ENCODE measurements at places on chromosomes 2 and 18.

- DNase-seq: no peak
Observed at GRCh38 chr18:55479656-55480420, 108.2 kb downstream of the TCF4 start.

- no peak for DNase-seq
Observed at GRCh38 chr18:9364242-9364641, 29.7 kb downstream of the TWSG1 start.

- no peak for DNase-seq
Observed at GRCh38 chr2:108061439-108062042, 75.2 kb downstream of the SLC5A7 start.

GRCh38 chr2:231929961-231930592 is 3.9 kb upstream of the NPPC start:
- no peak for DNase-seq

- no peak for DNase-seq
Observed at GRCh38 chr2:146214394-146214929, 1630.4 kb upstream of the ACVR2A start.

DNA sequence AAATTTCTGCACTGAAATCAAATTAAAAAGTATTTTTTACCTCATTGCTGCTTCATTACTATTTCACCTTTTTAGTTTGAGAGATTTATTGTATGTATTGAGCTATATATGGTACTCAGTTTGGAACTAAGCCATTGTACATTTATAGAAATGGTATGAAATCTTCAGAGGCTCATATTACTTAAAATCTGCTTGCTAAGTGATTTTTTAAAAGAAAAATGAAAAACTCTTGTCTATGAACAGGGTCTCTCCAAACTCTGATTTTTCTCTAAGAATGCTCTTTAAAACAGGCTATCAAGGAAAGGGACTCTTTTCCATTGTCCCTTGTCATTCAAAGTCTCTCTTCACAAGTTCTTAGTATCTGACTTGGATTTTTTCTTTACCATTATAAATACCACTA is 31.8 kb downstream of the C1D start:
- DNase-seq: no peak

DNA sequence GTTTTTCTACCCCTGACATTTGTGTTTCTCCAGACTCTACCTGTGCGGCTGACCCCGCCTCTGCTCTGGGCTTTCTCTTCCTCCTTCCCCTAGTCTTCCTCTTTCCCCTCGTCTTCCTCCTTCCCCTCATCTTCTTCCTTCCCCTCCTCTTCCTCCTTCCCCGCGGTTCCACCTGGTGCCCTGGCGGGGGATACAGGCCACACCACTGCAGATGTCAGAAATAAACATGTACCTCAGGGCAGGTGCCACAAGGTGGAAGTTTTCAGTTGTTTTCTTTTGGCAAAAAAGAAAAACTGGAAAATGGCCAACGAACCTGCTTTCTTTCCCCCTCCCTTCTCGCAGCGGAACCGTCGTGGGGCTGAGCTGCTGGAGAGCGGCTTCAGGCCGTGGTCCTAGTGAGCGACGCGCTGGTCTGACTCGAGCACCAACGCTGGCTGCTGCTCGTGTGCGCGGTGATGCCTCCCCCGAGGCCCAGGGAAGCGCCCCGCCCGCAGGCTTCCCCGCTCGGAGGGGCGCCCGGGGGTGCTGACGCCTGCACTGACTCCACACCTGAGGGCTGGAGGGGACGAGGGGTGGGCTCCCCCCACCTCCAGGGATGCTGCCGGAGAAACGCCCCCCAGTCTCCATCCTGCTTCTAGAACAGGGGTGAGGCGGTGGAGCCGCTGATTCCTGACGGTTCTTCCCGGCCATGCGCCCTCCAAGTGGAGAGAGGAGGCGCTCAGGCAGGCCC is 83.7 kb upstream of the ZNF516 start:
- no peak for DNase-seq

- DNase-seq: no peak
Observed at GRCh38 chr2:40418614-40419363, 33.1 kb downstream of the SLC8A1 start.

DNA sequence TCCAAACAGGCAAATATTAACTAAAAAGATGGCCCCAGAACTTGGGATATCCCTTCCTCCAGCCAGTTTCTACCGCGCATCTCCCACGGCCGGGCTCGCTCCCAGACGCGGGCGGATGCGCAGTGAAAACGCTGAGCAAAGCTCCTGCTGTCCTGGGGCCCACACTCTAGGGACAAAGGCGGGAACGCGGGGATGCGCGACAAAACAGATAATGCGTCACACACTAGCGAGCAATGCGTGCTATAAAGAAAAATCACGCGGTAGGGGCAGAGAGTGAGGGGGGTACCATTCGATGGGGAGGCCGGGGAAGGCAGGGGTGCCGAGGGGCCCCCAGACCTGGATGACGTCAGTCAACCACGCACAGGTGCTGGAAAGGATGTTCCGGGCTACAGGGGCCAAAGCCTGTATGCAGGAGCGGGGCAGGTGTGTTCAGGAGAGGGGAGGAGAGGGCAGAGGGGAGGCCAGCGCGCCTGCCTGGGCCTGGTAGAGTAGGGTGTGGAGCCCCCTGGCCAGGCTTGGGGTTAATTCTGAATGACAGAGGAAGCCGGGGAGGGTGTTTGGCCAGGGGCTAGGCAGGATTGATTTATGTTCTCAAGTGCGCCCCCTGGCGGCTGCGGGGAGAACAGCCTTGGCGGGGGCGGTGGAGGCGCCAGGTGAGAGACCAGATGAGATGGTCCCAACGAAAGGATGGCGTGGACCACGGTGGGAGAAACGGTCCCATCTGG is 14.9 kb upstream of the ITM2C start:
- peak; percentile 66 for DNase-seq

GRCh38 chr2:191230174-191230573 is 15.0 kb upstream of the MYO1B start:
- no peak for DNase-seq

DNA sequence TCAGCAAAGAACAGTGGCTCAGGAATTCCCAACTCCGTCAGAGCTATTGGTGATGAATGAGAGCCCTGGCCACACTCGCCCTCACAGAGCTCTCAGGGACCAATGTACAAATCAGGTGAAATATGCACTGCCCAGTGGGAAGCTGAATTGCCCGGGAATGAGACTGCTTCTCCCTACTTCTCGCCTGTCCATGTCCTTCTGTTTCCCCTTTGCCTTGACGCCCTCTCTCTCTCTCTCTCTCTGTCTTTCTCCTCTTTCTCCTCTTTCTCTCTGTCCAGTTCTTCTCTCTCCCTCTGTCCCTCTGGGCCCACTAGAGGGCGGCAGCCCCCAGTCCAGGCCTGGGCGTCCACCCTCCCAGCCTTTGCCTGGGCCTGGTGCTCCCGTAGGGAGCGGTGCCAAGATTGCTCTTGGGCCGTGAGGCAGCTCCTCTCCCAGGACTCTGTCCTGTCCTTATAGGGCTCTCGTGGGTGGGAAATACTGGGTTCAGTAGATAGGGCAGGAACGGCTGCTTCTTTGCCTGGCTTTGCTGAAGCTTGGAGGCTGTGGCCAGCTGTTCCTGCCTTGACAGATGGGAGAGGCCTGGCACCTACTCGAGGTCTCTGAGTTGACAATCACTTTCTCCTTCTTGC is 28.4 kb upstream of the PUM2 start:
- DNase-seq: no peak

DNA sequence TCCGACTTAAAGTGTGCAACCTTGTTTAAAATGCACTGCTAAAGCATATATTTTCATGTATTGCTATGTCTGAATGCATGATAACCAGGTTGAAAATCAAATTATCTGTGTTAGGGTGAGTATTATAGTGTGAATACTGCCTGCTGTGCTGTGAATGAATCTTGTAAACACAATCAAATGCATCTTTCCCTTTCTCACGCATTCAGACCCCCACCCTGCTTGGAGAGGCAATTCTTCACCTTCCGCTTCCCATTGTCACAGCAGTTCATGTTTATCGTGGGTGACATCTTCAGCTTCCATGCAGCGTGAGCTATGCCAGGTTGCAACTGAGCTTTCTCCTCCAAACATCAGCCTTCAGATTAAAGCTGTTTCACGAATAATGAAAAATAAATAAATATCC is 418.0 kb downstream of the MEIS1 start:
- DNase-seq: no peak

- no peak for DNase-seq
Observed at GRCh38 chr2:190679813-190680591, 31.1 kb downstream of the NAB1 start.

DNA sequence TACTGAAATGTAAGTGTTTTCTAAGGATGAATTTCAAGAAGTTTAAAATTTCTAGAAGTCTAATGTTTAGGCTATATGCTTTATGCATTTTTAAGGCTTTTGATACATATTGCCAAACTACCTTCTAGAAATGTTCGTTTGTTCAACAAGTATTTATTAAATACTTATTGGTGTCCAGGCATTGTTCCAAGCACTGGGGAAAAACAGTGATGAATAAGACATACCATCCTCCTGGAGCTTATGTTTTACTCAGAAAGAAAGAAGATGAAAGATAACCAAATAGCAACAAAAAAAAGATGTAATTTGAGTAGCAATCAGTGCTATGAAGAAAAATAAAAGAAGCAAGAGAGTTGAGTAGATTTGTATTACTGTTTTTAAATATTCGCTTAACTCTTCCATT is 692.9 kb downstream of the SLC4A3 start:
- DNase-seq: no peak

GRCh38 chr2:240450532-240451107 is 15.2 kb downstream of the GPC1 start:
- DNase-seq: no peak

GRCh38 chr2:128752691-128753263 is 434.1 kb upstream of the HS6ST1 start:
- DNase-seq: no peak

- no peak for DNase-seq
Observed at GRCh38 chr2:129722306-129723019, 257.0 kb upstream of the RAB6C start.

DNA sequence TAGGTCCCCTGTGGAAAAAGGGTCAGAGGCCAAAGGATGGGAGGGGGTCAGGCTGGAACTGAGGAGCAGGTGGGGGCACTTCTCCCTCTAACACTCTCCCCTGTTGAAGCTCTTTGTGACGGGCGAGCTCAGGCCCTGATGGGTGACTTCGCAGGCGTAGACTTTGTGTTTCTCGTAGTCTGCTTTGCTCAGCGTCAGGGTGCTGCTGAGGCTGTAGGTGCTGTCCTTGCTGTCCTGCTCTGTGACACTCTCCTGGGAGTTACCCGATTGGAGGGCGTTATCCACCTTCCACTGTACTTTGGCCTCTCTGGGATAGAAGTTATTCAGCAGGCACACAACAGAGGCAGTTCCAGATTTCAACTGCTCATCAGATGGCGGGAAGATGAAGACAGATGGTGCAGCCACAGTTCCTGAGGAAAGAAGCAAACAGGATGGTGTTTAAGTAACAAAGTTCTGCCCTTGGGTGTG is 165.8 kb downstream of the RPIA start:
- DNase-seq: no peak

DNA sequence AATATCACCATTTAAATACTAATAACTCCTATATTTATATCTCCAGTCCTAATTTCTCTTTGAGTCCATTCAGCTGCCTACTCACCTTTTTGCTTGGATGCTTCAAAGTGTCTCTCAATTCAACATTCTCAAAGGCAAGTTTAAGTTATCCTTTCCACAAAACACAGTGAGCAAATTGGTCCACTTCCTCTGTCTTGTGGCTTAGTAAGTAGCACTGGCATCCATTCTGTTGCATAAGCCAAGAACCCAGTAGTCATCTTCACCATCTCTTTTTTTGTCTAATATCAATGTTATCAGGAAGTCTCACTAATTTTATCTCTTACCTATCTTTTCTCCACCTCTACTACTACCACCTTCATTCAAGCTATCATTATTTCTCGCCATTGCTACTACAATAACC is 27.4 kb upstream of the IL1RL1 start:
- no peak for DNase-seq

DNA sequence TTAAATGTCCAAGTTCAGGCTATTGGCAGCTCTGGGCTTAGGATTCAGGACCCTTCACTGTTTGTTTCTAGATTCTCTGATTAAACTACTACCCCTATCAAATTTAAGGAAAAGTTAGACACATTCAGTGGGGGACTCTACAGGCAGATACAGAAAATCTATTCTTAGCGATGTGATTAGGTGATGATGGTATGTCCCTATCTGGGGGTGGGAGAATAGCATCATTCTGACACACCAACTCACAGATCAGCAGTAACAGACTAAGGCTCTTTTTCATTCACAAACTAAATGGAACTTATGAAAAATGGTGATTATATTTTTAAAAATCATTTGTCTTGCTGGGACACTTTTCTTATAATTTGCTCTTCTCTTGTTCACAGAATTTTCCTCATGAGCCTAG is 232.9 kb upstream of the CDH2 start:
- no peak for DNase-seq

- no peak for DNase-seq
Observed at GRCh38 chr2:163734881-163735684, 725 bp downstream of the FIGN start.

DNA sequence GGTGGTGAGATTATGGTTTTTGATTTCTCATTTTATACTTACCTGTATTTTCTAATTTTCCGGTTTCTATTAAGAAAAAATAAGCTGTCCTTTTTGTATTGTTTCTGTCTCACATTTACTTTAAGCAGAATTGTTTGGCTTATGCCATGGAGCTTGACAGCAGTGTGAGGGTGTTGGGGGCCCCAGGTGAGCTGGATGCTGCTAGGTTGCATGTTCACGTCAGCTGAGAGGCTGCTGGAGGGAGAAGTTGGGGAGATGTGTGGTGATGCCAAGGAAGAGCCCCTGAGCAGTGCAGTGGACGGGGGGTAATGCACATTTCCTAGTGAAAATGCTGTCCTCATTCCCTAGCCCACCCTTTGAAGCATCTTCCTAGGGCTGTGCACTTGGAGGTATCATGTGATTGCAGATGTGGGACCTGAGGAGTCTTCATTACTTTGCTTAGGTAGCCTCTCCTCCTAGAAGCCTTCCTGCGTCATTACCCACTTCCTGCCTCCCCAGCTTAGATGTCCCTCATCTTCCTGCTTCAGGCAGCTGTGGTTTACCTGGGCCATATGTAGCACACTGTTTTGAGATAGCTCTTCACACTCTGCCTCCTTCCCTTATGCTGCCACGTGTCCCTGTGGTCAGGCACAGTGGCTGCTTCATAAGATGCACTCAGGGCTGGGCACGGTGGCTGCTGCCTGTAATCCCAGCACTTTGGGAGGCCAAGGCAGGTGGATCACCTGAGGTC is 16.2 kb downstream of the ATG16L1 start:
- DNase-seq: peak; percentile 44

GRCh38 chr18:10314066-10314465 is 140.4 kb upstream of the APCDD1 start:
- DNase-seq: no peak

GRCh38 chr2:23286758-23287704 is 97.9 kb upstream of the KLHL29 start:
- no peak for DNase-seq

DNA sequence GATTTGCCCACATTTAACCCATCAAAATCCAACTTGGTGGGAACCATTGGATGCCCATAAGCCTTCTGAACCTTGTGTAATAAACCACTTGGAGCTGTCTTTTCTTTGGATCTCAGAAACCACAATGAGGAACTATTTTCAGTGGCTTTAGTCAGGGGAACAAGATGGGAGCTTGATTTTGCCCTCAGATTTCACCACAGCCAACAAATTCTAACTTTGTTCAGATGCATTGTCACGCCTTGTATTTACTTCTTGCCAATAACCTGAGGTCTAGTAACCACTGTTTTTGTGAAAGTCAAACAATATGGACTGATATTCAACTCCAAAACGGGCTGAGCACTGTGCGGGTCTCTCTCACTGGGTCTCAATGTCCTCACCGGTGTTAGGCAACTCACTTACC is 508.2 kb downstream of the TNS1 start:
- no peak for DNase-seq
